Left kidney (tissue), 8 donors: ENCODE measurements at places on chromosomes 13 and 19.

DNA sequence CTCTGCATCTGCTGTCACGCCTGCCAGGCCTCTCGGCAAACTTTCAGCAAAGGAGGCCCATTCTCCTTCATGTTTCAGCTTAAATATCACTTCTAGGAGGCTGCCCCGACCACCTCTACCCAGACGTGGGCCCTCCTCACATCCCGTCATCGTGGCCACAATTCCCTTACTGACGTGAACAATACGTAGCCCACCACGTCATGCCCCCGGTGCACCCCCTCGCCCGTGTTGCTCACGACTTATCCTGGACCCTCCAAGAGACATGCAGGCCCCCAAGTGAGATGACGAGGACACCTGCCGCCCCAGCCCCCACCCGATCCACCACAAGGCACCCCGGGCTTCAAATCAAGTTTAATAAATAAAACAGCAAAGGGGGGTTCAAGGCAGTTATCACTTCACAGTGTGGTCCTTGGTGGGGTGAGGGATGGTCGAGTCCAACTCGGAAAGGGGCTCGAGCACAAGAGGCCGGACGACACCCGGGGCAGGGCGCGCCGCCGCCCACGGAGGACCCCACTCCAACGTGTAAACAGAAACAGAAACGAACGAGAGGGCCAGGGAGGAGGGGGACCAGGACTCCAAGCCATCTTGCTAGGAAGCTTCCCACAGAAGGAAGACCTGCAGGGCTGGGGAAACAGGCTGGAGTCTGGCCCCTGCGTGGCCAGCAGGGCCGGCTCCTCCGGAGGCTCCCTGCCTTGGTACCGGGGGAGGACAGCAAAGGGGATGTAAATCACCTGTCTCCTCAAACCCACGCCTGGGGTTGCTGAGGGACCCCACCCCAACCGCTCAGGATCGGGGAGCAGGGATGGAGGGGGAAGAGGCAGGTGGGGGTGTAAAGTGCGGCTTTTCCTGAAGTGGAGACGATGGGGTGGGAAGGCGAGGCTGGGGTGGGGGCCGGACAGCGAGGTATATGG lies 14.3 kb upstream of the PLPP2 start:
- DNase-seq: no peak

DNA sequence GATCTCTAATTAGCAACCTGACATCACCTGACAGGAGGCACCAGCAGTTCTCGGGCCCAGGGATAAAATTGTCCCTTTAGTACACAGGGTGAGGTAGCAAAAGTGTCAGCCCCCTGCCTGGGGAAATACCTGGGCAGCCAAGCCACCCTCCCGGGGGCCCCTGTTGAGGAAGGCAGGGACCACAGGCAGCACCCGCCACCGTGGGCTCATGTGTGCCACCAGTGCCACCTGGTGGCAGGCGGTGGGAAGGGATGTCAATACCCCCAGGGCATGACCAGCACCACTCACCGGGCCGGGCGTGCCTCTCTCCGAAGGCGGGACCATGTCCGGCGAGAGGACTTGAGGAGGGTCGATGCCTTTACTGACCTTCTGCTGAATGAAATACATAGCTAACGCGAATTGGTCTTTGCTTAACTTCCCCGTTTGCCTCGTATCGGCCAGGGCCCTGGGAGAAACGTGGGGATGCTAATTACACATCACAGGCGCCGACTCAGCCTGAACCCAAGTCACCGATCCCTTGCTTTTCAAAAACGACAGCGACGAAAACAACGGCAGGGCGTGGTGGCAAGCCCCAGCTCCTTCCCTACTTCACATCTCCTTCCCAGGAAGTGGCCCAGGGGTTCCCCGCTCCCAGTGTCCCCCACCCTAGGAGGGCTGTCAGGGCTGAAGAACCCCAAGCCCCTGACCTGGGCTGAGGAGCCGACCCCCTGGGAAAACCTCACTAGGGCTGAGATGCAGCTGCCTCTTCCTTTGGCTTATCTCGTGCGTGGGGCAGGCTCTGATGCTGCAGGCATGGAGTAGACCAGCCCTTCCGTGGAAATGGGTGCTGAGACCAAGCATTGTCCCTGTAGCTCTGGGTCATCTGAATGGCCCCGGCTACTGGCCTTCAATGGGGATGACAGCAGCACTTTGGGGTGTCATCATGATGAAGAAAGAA lies 53.8 kb downstream of the EPS15L1 start:
- DNase-seq: peak; percentile 32

DNA sequence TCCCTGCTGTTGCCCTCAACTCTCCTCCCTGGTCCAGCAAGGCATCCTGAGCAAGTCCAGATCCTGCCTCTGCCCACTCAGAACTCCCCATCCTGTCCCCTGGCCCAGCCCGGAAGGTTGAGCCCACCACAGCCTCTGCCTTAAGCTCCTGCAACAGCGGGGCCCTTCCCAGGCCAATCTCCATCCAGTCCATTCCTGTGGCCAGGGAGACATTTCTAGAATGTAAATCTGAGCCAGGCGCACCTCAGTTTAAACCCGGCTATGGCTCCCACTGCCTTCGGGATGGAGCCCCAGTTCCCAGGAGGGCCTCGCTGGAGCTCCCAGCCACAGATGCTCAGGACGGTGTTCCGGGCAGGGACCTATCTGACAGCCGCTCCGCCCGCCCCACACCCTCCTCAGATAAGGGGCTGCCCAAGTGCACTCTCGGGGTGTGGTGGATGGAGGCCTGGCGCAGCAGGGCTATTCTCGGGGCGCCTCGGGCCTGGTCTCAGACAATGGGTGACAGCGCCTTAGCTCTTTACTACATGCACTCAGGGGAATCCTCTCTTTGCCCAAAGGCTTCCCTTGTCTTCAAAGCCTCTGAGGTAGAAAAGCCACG lies 5.3 kb downstream of the TRAPPC6A start:
- no peak for DNase-seq

DNA sequence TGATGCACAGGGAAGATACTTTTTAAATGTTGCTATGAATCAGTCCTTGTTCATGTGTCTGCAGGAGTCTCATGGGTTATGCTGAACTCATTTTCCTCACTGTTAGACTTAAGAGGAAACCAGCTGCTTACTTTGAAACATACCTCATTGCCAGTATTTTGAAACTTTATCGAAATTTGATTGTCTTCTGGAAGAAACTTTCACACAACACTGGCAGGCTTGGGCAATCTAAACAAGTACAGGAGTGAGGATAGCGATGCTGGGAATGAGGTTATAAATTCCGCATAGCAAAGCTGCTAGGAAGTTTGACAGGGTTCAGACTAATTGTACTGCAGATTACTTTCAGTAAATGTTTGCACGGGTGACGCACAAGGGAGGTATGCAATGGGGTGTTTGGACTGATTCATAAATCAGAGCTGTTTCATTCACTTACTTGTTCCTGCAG lies 245.7 kb downstream of the DNAJC15 start:
- DNase-seq: peak; percentile 71

DNA sequence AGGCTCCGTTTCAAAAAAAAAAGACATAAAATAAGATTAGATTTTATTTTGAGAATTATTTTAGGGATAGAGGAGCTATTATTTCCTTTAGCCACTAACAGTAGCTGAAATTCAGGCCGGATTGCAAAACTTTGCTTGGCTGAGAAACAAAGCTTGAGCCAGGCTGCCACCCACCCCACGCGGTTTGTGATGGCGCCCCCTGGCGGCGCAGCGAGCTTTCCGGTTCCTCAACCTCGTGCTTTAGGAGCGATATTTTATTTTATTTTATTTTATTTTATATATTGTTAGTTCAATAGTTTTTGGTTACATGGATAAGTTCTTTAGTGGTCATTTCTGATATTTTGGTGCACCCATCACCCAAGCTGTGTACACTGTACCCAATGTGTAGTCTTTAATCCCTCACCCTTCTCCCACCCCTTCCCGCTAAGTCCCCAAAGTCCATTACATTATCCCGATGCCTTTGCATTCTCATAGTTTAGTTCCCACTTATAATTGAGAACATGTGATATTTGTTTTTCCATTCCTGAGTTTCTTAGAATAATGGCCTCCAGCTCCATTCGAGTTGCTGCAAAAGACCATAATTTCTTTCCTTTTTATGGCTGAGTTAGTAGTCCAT lies 19.8 kb upstream of the CEACAM4 start:
- no peak for DNase-seq

DNA sequence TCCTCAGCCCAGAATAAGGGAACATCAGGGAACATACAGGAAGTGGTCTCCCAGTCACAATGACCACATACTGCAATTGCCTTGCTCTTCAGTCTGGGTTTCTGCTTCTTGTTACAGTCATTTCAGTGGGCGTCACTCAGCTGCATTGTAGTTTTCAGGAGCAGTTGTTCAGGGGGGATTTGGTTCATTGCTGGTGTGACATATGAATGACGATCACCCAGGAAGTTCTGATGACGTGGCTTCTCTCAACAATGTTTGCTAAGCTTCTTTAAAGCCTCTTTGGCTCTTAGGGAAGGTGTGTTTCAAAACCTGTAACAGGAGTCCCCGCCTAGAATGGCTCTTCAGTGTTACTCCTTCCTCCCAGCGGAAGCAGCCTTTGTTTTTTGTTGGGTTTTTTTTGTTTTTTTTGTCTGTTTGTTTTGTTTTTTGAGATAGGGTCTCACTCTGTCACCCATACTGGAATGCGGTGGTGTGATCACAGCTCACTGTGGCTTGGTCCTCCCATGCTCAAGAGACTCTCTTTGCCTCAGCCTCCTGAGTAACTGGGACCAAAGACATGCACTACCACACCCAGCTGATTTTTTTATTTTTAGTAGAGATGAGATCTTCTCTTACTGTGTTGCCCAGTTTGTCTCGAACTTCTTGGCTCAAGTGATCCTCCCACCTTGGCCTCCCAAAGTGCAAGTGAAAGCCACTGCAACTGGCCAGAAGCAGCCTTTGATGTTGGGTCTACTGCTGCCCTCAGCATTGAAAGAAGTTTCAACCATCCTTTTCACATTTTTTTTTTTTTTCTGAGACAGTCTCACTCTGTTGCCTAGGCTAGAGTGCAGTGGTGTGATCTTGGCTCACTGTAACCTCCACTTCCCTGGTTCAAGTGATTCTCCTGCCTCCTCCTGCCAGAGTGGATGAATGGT lies 1.4 kb upstream of the SCEL start:
- no peak for DNase-seq

DNA sequence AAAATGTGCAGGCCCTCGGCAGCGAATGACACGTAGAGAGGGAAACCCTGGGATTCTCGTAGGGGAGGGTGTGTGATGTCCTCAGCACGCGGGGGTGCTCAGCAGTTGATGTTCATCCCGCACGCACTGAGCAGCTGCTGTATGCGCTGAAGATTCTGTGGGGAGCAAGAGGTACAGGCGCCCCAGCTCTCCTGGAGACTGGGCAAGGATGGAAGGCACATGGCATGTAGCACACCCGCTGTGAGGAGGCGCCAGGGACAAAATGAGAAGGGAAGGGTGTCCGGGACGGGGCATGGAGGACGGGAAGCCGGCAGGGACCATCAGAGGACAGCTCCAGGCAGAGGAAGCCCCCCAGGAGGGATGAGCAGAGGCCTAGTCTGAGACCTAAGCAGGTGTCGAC lies 15.4 kb downstream of the ATP11A start:
- no peak for DNase-seq

- DNase-seq: no peak
These were observed 215.9 kb upstream of the SOX21 start for GRCh38 chr13:94928127-94928775.

- peak; percentile 89 for DNase-seq
These were observed 9.5 kb downstream of the GPX4 start for GRCh38 chr19:1113030-1113985.

- no peak for DNase-seq
These were observed 39.8 kb upstream of the MCF2L start for GRCh38 chr13:112928972-112929782.

GRCh38 chr13:30774214-30774730 lies 38.9 kb downstream of the ALOX5AP start:
- DNase-seq: no peak
